ENCODE measurements at places on chromosomes 6 and 20.

DNA sequence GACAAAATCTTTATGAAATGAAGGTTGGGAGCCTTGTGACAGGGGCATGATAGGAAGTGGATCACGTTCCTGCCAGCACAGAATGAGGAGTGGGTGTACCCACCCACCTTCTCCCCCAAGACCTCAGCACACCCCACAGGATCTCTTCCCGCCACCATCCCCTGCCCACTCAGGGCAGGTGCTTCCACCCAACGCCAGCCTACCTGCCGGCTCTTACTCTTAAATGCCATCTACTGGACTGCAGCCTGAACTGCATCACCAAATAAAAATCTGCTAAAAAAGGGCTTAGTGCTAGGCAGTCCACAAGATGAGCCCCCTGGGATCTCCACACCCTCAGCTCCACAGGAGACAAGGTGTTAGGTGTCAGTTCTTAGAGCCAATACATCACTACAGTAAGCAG, 20.6 kb downstream of the DTNBP1 start:
- DNase-seq = no peak

- DNase-seq = no peak
Measured at GRCh38 chr6:144853603-144854002, 568.5 kb downstream of the UTRN start.

GRCh38 chr20:46936415-46937156, 41.9 kb downstream of the EYA2 start:
- no peak for DNase-seq

- no peak for DNase-seq
Measured at GRCh38 chr6:169669147-169669546, 32.7 kb downstream of the WDR27 start.

GRCh38 chr6:67888886-67889681, 746.0 kb upstream of the ADGRB3 start:
- DNase-seq = no peak

DNA sequence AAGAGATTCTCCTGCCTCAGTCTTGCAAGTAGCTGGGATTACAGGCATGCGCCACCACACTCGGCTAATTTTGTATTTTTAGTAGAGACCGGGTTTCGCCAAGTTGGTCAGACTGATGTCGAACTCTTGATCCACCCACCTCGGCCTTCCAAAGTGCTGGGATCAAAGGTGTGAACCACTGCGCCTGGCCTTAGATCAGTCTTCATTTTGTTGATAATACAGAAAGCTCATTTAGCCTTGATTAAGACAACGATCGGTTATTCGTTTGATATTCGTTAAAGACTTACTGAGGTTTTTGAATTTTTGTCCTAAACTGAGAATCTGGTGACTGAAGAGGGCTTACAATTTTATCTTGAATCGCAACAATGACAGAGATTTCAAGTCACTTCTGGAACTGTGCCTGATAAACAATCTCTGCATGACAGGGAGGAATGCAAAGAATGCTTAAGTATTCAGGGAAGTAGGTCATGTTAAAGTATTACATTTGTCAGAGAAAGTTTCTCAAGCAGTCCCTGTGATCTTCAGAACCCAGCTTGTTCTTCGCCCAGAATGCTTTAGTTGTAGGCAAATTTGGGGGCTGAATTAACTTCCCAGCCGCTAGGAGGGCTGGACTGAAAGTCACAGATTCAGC, 14.8 kb downstream of the AKAP12 start:
- no peak for DNase-seq

DNA sequence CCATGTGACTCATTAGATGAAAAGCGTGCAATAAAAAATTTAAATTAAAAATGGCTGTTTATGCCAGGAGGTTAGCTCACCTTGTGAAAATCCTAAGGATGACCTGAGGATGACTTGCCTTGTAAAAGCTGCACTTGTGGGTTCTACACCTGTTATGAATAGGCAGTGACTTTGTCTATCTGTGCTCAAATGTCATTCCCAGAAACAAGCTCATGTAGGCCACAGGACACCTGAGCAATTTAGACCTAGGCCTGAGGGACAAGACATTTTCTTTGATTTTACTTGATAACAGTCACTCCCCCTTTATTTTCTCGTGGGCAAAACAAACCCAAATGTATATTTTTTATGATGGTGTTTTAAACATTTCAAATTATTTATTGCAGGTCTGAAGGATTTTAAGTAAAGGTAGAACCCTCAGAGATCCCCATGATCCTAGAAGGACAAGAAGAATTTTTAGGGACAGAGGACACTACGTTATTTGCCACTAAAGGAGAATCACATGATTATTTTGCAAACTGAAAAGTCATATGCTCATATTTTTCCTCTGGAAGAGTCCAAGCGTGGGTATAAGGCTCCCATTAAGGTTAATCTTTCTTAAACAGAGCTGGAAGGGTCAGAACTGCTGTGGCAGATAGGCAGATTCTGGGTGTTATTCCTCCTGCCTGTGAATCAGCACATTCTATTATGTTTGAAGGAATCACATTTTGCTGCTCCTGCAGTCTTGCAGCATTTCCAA, 277.5 kb upstream of the MAN1A1 start:
- DNase-seq = no peak

- DNase-seq = no peak
Measured at GRCh38 chr6:112204350-112204706, 50.0 kb downstream of the LAMA4 start.

DNA sequence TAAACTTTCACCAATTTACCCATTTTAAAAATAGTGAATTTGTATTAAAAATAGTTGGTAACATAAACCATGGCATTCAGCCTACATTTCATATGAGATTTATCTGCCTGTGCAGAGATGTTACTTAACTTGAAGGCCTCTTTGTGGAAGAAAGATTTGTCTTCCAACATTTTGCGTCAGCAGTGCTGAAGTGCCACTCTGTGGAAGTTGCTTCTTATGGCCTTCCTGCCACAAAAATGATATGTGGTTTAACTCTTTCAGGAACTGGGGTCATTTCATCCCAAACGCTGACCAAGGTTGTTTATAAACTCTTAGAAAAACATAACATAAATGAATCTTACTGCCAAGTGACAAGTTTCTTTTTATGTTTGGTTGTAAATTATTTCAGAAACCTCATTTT, 246.8 kb downstream of the ARID1B start:
- no peak for DNase-seq

DNA sequence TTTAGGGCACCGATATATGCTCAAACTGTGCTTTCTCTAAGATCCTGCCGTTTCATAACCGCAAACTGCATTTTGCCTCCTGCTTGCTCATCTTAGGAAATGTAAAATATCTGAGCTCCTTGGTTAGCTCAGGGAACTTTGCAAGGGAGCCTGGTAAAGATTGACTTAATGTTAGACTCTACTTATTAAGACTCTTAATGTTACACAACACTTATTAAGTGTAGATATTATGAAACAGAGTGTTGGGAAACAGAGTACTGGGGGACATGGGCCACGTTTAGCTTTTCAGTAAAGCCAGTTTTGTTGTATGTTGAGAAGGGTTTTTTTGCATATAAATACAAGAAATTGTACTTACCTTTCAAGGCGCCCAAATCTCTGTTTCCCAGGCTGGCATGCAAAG, 1.9 kb downstream of the LTV1 start:
- no peak for DNase-seq

GRCh38 chr6:108029226-108029921, 45.2 kb downstream of the OSTM1 start:
- no peak for DNase-seq

- DNase-seq = no peak
Measured at GRCh38 chr6:47094241-47094925, 52.3 kb upstream of the ADGRF1 start.

DNA sequence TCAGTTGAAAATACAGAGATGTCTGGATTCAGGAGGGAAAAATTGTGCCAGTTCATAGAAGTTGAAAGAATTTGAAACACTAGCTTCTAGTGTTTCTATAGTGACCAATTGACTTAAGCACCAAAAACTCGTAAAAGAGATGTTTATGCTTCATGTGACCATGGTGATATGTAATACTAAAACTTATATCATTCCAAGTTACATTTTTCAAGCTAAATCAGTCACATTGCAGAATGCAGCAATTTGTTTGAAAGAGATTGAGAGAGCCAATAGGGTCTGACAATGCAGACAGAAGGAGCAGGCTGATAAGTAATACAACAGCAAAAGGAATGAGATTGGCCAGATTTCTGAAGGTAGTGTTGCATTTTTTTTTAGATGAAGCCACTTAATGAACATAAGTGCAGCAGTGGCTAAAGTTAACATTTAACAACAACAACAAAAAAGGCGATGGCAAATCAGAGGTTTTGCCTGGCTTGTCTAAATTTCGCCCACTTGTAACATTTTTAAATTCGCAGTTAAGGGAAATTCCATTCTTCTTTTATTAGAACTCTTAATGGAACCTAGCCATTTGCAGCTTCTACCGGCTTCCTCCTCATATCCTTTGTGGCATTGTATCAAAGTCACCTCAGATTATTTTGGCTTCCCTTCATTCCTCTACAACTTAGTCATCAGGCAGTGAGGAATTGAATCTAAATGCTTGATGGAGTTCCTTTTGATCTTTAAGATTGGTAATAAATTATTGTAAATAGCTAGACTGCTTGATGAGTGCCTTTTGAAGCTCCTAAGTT, 484.0 kb upstream of the SOX4 start:
- no peak for DNase-seq

- no peak for DNase-seq
Measured at GRCh38 chr20:46332373-46333160, 24.3 kb upstream of the CDH22 start.

GRCh38 chr6:168671028-168671862, 230.3 kb downstream of the SMOC2 start:
- no peak for DNase-seq

DNA sequence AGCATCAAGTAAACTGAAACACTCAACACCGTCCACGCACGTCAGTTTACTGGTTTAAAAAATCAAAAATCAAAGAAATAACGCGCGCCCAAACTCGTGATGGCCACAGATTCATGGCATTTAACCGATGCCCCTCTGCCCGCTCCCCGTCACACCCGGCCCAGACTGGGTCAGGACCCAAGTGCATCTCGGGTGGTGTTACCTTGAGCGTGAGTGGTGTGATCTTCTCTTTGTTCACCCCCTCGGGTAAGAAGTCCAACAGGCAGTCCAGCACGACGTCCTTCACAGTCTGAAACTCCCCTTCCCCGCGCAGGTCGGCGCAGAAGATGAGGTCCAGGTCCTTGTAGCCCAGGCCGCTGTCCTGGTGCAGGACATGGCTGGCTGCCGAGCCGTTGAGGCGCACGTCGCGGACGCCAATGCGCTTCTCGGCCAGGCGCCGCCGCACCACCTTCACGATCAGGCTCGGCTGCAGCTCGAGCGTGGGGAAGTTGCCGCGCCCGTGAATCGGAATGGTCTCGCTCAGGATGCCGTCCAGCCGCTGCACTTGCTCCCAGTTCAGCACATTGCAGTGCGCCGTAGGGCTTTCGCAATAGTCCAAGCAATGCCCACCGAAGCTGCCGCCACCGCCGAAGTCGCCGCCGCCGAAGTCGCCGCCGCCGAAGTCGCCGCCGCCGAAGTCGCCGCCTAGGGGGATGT, 945 bp downstream of the TENT5A start:
- peak; percentile 23 for DNase-seq

DNA sequence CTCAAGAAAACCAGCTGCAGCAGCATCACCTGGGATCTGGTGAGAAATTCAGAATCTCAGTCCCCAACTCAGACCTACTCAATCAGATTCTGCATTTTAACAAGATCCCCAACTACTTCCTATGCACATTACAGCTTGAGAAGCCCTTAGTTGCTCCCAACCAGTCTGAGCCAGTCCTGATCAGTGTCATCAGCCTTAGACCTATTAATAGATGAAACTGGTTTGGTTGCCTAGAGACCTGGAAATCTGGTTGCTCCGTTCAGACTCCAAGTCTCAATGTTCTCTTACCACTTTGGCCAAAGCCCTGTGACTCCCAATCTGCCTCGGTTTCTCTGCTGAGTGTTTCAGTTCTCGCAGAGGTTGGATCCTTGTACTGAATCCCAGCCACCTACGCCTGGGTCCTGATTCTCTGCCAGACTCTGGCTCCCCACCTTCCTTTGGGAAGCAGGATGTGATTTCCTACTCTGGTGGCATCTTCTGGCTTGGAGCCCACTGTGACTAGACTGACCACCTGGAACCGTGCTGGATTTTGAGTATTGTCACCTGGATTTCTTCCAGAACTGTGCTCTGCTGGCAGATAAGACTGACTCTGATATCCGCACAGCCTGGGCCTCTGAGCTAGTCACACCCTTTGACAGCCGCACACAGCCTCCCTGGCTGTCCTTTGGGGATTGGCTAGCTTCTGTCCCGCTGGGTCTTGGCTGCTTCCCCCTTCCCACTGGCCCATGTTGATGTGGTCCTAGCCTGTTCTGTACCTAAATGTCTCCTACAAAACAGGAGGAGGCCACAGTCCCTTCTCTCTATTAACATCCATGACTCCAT, 20.3 kb upstream of the ATXN1 start:
- DNase-seq = no peak

- DNase-seq = no peak
Measured at GRCh38 chr6:104958178-104959025, 1.5 kb downstream of the LIN28B start.

GRCh38 chr6:141437011-141437410, 695.7 kb upstream of the GJE1 start:
- DNase-seq = no peak

GRCh38 chr20:61722146-61722678, 343.5 kb downstream of the TAF4 start:
- no peak for DNase-seq

DNA sequence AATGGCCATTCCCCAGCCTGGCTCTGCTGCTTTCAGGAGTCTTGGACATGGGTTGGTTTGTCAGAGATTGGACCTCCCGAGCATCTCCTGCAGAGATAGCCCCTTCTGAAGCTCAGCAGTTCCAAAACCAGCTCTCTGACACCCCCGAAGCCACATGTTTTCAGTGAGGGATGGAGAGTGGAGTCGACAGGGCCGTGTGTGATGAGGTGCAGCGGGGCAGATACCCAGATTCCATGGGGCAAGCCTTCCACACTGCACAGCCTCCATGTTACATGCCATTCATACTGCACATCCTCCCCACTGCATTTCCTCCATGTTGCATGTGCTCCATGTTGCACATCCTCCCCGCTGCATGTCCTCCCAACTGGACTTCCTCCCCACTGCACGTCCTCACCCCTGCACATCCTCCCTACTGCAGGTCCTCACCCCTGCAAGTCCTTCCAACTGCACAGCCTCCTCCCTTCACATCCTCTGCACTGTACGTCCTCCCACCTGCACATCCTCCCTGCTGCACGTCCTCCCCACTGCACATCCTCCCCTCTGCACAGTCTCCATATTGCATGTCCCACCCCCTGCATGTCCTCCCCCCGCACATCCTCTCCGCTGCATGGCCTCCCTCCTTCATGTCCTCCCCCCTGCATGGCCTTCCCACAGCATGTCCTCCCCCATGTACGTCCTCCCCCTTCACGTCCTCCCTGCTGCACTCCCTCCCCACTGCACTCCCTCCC, 112.2 kb downstream of the SYNDIG1 start:
- DNase-seq = no peak

DNA sequence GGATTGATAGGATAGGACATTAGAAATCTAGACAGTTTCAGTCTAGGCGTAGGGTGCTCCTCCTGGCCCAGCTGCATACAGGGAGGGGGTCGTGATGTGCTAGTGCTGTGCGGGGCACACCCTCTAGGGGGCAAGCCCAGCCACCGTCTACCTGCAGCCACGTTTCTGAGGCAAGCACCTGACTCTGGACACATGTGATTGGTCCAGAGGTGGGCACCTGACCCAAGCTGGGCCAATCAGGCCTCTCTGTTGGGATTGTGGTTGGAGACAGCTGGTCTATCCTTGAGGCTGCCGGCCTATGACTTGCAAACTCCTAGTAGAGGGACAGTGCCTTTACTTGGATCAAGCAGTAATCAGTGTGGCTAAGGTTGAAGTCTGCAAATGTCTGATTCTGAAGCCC, 317.1 kb downstream of the BMP7 start:
- DNase-seq = no peak

- DNase-seq = no peak
Measured at GRCh38 chr6:125587666-125588632, 161.5 kb upstream of the HEY2 start.

- no peak for DNase-seq
Measured at GRCh38 chr6:33132081-33132524, 56.3 kb downstream of the HLA-DPB1 start.
